ENCODE measurements at places on chromosomes 3 and 15.

GRCh38 chr3:134035836-134036235 is 6.1 kb upstream of the SLCO2A1 start:
- H3K27ac ChIP-seq = no peak overlapping the region
- H3K4me1 ChIP-seq = peaks cover 13% of the 10 kb centered on the region
- no peaks in the 10 kb centered on the region for H3K36me3 ChIP-seq
- DNase-seq = no peak

DNA sequence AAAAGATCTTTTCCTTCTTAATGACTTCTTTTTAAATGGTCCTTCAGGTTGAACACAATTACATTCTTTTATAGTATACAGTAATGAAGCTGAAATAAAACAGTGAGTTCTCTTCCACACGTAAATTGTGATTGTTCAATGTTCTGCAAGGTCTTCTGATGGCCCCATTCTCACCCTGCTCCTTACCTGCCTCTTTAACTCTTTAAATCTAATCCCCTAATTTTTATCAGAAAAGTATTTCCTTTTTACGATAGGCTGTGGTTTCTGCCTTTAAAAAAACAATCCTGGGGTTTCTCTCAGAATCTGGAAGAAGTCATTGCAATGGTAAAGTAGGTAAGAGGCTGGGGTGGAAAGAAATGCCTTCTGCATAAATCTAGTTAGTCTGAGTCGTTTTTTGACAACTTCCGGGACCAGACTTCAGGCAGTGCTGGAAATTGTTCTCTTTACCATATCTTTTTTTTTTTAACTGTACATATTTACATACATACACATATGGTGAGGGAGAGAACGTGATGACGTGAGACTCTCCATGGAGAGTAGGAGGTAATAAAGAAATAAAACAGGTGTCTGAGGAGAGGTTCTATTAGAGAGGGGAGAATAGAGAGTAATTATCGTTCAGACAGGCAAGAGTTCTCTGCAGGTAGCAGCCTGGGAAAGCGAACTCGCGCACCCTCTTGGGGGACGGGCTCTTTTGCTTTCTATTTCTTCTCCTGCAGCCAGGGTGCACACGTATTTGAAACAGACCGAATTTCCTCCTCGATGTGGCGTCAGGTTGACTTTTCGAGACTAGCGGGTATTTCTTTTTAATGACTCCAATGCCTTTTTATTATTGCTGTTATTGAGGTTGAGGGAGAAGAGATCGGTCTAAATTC is at the start of gene SIDT1:
SIDT1 (plus strand) TSS at position 730 of the 872 bp plus-strand sequence. CDS start 467 bp downstream, outside the sequence.
- peak within 1 kb of the TSS; percentile 81 for H3K4me3 ChIP-seq
- H3K36me3 ChIP-seq = no peaks in the 10 kb centered on the region
- peak within 1 kb of the TSS; percentile 95 for H3K27ac ChIP-seq
- DNase-seq = peak; percentile 77

- H3K36me3 ChIP-seq = no peaks in the 10 kb centered on the region
- DNase-seq = peak; percentile 73
- peaks cover 4% of the 10 kb centered on the region for H3K4me1 ChIP-seq
- H3K27me3 ChIP-seq = no peaks in the 10 kb centered on the region
Observed at GRCh38 chr15:85831415-85832113, 36.8 kb upstream of the KLHL25 start.

- no peaks in the 10 kb centered on the region for H3K27me3 ChIP-seq
- H3K27ac ChIP-seq = no peak overlapping the region
- no peaks in the 10 kb centered on the region for H3K36me3 ChIP-seq
- no peak overlapping the region for H3K4me3 ChIP-seq
Observed at GRCh38 chr3:139827833-139828232, 107.2 kb upstream of the CLSTN2 start.

Data from transverse colon (tissue), 4 donors.